ENCODE measurements at places on chromosomes 3 and 15. TPM values are rescaled to one million over a fixed set of nuclear protein-coding genes. Genes with fewer than 3 reads are reported as not detected.

DNA sequence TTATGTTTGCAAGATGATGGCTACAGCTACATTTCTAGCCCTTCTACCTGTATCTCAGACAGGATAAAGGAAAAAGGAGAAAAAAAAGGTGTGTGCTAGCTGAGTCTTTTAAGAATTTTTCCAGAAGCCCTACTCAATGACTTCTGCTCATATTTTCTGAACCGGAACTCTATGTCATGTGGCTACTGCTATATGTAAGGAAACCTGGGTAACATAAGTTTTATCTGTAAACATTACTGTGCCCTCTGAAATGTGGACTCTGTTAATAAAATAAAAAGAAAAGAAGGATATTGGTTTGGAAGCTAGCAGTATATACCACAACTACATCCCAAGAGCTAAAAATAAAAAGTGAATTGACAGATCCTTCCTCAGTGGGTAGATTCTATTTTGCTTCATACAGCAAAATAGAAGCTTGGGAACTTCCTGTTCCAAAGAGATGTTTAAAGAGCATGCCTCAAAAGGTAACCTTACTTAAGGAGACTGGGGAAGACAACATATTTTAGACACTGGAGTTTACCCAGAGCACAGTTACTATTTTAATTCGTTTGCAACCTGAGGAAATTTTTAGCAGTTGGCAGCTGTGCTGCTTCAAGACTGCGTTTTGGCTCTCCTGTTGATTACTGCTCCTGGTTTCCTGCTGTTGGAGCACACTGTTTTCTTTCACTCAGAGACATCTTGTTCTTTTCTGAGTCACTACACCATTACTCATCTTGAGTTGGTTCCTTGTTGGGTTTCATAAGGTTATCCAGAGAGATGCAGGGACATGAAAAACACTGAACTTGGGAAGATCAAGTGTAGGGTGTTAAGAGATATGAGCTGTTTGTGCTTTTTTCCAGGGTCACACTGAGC is 280.7 kb downstream of the NFKBIZ start:
- no peak for DNase-seq

Gene RFT1
- 6.2 TPM for total RNA-seq

DNA sequence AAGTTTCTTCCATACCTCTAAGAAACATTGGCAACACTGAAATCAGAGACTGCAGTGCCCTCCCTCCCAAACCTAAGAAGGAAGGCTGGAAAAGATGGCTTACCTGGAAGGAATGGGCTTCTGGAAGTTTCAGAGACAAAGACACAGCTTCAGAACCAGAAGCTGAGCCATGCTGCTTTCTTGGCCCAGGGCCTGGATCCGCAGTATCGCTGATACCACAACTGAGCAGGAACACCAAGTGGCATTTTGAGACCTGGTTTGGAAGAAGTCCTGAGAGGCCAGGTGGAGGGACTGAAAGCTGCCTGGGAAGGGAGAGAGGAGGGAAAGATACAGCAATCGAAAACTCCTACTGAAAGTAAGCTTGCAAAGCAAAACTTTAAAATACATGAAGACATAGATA is 19.8 kb downstream of the GPR160 start:
- DNase-seq, result no peak

Gene MKRN3
- not detected for total RNA-seq
